ENCODE measurements at places on chromosomes 12 and 14.

DNA sequence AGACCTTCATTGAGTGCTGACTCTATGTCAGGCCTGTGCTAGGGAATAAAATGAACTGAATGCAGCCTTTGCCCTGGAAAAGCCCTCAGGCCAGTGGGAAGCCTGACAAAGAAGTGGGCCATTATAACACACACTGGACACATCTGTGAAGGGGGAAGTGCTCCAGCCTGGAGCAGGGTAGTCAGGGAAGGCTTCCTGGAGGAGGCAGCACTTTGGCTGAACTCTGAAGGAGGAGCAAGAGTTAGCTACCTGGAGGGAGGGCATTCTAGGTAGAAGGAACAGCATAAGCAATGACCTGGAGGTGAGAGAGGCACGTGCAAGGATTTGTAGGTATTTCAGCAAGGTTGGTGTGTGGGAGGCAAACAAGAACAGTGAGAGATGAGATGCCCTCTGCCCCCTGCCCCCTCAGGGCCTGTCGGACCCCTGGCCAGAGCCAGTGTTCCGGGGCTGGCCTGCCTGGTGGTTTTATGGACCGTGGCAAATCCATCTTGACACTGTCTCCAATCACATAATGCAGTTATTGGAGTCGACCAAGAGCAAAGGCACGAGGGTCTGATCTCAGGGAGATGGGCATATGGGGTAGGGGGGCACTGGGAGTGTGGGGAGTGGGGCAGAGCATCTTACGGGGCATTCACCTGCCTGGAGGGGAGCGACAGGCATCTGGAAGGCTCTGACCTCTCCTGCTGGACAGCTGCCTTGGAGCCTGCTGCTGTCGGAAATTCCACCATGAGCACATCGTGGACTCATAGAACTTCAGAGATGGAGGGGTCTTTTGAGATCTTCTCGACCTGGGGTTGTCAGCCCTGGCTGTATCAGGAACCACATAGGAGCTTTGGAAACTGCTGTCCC lies 2.7 kb upstream of the FAM222A start:
- no peak for DNase-seq

- DNase-seq, result no peak
Observed at GRCh38 chr12:108622421-108622820, 11.3 kb downstream of the SELPLG start.

DNA sequence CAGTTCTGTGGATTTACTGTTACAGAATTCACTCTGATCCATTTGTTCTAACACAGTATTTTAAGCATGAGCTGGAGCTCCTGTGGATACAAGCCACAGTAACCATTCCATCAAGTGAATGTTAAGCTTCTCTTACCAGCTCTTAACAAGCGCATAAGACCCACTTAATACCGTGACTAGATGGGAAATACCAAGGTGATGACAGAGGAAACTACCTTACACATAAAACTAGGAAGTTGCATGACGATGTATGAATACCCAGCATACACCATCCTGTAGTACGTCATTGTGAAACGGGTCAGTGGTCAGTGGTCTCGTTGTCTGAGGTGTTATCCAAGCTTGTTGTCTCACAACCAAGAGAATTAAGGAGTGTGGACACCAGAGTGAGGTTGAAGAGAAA lies 2.0 kb upstream of the GALC start:
- DNase-seq, result no peak

GRCh38 chr14:81303258-81303935 lies 82.6 kb upstream of the GTF2A1 start:
- DNase-seq, result no peak
